Substantia nigra (tissue), 51 donors: ENCODE measurements at places on chromosomes 1 and 21.

DNA sequence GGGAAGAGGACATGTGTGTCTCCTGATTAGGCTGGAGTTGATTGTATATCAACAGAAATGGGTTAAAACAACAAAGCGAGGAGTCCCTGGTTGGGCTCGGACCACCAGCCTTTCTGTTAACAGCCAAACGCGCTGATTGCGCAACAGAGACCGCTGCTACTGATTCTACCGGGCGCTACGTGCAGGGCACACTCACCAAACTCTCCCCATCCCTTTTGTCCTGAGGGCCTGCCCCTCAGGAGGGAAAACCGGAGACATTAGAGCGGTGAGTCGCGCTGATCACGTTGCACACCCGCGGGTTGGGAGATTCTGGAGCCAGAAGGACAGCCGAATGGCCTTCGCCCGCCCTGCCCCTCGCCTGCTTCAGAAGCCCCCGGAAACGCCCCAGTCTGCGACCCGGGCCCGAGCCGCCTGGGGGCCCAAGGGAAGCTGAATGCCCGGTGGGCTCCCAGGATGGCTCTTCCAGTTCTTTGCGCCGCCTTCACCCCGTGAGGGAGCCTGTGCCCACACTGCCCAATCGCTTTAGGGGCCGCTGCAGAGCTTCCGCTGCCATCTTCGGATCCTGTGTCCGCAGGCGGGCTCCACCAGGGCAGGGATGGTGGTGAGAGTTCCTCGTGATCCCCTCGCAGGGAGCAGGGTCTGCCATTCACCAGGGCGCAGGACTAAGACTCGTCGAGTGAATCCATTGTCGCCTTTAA lies 165.4 kb upstream of the NBPF11 start:
- DNase-seq: no peak

GRCh38 chr1:201475130-201475529 lies 6.1 kb upstream of the PHLDA3 start:
- no peak for DNase-seq

DNA sequence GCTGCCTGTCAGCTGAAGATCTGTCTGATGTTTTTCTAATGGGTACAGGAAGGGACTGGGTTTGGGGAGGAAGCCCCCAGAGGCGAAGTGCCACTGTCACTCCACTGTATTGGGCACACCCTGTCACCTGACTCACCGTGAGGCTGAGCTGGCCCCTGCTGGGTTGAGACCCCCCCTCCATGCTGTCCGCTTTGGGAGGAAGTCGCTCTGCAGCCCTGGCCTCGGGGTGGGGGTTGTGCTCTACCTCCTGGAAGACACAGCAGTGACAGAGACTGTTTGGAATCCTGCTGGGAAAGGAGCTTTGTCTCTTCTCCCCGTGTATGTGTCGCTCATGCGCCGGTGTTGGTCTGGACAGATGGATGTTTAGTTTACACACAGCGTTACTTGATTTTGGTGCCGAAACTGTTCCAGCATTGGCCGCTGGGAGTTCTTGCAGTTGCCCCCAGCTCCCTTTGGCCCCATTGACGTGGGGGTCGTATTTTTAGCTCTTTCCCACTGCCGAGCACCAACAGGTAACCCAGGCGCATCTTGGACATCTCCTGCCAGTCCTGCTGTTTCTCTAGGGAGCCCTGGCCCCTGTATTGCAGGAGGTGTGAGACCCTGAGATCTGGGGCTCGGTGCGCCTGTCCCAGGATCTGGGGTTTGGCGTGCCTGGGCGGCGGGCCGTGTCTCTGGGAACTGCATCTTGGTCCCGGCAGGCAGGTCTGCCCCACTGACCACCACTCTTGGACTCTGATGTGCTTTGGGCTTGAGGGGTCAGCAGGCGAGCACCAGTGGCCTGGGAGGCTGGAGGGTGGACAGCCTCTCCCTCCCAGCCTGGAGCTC lies 30.3 kb downstream of the SLX9 start:
- no peak for DNase-seq

DNA sequence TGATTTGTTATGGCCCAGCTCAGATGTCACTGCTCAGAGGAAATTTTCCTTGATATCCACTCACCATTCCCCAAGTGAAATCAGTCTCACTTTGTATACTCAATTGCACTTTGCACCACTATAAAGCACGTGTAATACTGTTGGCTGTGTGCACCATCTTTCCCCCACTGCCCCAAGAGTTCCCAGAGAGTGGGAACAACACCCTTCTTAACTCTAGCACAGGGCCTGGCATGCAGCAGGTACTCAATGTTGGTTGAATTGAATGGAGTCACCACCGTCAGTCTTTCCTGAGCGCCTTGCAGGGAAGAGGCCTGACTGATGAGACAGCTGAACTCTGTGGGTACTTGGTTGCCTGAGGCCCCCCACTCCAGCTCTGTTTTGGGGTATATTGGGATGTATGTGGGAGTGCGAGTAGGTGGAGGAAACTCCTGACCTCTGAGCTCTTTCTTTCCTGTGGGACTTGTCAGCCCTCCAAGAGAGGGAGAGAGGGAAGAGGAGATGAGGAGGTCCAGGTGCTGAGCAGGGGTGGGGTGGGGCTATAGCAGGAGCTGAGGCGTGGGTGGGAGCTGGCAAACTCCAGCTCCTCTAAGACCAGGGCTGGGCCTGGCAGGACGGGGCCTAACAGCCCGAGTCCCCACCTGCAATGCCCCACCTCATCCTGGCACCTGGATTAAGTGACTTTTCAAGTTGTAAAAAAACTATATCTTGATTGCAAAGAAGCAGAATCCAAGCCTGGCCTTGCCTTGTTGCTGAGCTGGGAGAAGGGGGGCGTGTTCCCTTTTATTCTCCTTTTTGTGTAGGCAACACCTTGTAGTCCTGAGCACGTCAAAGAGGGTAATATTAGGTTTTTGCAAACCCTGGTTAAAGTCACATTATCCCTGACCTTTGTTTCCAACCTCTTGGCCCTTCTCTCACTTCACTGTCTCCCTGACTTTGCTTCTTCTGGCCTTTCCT lies 19.4 kb upstream of the WASF2 start:
- DNase-seq: no peak

DNA sequence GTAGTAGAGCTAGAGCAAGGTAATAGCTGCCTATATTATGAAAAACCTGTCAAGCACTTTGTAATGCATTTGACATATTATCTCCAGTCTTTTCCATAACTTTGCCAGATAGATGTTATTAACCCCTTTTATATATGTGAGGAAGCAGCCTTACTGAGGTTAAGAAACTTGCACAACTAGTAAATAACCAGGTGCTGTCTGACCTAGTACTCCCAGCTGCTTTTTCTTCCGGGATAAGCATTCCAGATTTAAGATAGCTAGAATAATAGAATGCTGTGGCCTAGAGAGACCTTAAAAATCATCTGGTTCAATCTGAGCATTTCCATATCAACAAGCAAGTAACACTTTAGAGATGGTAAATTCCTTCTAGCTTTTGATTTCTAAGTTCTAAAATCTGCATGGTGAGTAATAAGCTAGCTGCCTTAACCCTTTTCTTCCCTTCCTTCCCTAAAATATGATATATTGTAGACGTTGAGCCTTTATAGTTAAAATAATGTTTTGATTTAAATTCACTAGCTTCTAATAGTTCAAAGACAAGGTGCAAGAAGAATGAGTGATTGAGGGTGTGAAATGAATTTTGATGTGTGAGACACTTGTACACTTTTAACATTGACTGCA lies 1.8 kb downstream of the SH3GLB1 start:
- DNase-seq: no peak

DNA sequence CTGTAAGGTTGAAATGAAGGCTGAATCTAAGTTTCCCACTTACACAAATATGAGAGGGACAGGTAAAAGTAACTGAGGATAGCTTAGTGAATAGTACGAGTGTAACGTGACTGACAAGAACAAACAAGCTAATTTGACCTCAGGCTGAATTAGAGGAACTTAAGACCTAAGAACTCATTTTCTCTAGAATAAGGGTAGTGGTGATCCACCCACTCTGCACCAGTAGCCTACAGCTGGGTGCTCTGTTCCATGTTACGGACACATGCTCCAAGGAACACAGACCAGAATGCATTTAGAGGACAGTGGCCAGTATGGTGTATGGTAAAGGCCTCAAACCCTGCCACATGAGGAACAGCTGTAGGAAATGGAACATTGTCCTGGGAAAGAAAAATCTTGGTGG lies 14.9 kb upstream of the TMEM9 start:
- no peak for DNase-seq

DNA sequence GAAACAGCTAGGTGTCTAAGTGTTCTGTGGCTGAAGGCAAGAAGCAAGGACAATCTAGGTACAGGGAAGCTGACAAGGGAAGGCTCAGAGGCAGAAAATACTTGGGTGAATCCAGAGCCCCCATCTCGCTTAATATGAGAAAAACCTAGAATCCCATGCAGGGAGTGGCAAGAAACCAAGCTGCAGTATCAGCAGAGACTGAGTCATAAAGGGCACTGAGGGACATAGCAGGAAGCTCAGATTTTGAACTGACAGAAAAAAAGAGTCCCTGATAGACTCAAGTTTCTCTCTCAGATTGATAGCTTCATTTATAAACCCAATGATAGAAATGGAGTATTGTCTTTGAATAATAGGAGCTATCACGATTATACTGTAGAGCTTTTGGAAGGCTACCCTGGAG lies 77.3 kb upstream of the KCNJ15 start:
- DNase-seq: no peak

- no peak for DNase-seq
These were observed 28.1 kb downstream of the RAB4A start for GRCh38 chr1:229298887-229299503.

DNA sequence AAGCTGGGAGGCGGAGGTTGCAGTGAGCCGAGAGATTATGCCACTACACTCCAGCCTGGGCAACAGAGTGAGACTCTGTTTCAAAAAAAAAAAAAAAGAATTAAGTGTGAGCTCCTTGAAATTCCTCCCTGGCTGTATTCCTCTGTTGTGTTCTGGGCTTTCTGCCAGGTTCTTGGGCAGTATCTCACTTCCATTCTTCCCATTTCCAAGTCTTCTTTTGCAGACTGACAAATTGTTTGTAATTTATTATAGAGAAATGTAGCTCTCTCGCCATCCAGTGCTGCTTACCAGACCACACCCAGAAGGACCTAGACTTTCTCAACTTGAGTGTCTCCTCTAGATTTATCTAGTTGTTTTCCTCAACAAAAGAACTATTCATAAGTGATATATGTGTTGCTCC lies 105.0 kb upstream of the ADGRL2 start:
- DNase-seq: no peak

DNA sequence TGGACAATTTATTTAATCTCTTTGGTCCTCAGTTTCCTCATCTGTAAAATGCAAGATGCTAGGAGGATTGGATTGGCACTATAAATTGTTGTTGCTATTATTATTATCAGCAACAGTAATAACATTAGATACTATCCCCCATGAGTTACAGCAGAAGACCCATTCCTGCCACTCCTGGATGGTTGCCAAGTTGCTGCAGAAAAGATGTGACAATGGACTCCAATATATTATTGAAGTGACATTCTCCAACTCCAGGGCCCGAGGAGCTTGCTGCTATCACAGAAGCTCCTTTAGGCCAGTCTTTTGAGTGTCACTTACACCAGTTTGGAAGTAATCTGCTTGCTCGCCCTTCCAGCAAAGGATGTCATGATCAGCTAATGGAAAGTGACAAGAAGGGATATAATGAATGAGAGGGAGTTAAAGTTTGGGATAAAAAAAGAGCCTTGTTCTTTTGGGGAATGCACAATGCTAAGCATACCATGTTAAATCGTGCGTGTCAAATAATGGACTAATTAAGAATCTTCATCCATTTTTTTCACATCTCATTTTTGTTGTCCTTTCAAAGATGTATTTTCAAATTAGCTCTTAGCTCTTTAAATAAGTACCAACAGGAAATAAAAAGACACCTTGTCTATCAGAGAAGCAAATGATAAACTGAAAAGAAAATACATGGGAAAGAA lies 19.5 kb upstream of the PROX1 start:
- no peak for DNase-seq

DNA sequence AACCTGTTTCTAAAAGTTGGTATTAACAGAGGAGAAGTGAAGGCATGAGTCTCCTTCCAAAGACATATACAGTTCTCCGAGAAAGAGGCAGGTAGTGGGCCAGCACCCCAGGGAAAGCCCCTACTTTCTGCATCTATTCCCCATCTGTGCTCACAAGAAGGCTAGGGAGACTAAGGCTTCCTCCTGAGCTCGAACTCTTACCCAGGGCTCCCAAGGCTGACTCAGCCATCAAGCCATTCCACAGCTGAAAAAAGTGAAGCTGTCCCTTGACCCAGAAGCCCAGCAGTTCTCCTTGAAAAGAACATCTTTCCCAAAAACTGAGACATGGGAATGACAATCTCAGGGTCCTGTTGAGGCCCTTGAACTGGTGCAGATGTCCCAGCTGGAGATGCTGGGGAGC lies 1.9 kb upstream of the PADI3 start:
- no peak for DNase-seq

DNA sequence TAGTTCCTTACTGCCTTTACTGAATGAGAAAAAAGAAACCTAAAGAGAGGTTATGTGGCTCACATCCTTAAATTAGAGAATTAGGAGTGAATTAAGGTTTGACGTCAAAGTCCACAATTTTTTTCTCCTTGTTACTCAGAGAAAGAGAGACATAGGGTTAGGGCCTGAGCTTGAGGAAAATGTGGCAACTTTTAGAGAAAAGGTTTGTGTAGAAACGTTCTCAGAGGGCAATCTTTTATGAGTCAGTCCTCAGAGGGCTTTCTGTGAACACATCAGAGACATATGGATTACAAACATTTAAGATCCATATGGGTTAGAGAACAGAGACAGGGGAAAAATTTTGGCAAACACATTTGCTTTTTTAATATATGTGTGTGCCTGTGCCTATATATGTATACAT lies 242.8 kb downstream of the TGFB2 start:
- DNase-seq: no peak

GRCh38 chr1:154557248-154557938 lies 1.1 kb downstream of the UBE2Q1 start:
- no peak for DNase-seq

DNA sequence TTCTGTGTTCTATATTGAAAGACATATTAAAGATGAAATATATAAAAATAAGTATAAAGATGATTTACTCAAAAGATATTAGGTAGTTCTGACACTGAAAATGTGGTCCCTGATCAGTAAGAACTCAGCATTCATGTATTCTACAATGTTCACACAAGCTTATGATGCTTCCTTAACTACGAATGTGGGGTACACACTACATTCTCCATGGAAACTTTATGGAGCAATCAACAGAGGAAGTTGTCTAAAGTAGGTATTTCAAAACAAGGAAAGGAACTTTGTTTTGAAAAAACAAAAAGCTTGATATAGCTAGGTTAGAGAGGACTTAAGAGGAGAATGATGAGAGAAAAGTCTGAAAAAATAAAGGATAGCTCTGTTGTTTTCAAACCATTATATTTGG lies 119.7 kb upstream of the RGS18 start:
- no peak for DNase-seq

GRCh38 chr1:21206117-21206516 lies 29.4 kb upstream of the EIF4G3 start:
- no peak for DNase-seq
